ENCODE measurements at places on chromosomes 7 and 10. TPM values are rescaled to one million over a fixed set of nuclear protein-coding genes. Genes with fewer than 3 reads are reported as not detected.

TRIL gene
- total RNA-seq, result 2.6 TPM

- no peak for DNase-seq
These were observed 300.6 kb downstream of the ZEB1 start for GRCh38 chr10:31619531-31620061.

DNA sequence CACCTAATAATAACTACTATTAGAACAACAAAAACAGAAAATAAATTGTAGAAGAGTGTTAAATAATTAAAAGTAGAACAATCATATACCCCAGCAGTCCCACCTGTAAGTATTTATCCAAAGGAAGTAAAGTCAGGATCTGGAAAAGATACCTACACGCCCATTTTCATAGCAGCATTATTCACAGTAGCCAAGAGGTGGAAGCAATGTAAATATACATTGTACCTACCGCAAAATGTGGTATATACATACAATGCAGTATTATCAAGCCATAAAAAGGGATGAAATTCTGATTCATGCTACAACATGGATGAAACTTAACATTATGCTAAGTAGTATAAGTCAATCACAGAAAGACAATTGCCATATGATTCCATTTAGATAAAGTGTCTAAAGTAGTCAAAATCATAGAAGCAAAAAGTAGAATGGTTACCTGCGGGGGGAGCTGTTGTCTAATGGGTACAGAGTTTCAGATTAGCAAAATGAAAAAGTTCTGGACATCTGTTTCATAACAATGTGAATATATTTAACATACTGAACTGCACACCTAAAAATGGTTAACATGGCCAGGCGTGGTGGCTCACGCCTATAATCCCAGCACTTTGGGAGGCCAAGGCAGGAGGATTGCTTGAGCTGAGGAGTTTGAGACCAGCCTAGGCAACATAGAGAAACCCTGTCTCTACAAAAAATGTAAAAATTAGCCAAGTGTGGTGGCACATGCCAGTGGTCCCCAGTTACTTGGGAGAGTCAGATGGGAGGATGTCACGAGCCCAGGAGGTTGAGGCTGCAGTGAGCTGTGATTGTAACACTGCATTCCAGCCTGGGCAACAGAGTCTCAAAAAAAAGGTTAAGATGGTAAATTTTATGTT lies 6.0 kb upstream of the TMED4 start:
- no peak for DNase-seq

ZNF722 gene
- not detected for total RNA-seq

GRCh38 chr7:55977831-55978230 lies 13.4 kb downstream of the NIPSNAP2 start:
- no peak for DNase-seq
